Brain microvascular endothelial cell (primary cell): ENCODE measurements at places on chromosomes 16 and 17.

GRCh38 chr16:67662653-67663010 lies 1.9 kb downstream of the PARD6A start:
- no peak for DNase-seq

DNA sequence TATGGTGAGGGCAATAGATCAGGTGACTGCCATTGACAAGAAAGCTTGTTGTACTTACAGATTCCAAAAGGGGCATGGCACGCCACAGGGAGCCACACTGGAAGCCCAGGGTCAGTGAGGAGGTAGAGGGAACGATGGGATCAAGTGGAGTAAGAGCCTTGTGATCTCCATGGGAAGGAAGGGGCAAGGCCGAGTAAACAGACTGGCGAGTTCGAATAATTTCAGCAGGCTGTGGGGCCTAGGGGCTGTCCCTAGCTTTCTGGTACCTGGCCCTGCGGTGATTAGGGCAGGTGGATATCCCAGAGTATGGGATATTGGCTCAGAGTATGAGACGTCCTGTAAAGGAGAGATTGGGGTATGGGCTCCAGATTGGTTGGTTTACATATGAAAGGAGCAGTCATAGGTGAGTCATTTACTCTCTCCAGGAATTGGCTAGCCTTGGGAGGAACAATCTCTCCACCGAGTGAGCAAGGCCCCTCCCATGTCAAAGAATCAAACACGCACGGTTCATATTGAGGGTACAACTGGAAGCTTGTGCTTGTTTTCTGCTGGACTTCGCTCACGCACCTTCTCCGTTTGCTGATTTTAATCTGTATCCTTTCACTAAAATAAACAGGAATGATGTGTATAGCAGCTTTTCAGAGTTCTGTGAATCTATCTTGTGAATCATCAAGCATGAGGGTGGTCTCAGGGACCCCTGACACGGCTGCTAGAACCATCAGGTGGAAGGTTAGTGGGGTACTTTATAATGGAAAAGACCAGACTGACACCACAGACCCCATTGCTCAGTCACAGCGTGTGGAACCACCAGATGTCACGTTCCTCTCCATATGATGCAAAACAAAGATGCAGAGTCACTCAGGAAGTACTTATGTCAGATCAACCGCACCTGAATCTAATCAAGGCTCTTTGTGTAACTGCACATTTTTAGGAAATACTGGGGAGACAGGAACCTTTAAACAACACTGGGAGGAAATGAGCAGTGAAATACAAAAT lies 27.9 kb downstream of the GABARAPL2 start:
- DNase-seq = peak; percentile 49

DNA sequence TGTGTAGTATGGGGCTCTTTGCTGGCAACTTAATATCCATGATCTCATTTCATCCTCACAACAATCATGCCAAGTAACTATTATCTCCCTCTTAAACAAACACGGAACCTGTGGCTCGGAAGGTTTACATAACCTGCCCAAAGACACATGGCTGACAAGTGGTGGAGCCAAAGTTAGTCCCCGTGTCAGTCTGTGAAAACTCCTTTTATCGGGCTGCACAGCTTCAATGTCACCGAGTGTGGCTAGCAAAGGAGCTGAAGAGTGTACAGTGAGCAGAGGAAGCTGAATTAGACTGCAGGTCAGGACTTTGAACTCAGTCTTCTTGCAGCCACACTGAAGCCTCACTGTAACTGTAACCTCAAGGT lies 80.3 kb downstream of the PARN start:
- DNase-seq = no peak

GRCh38 chr17:14803826-14804225 lies 461.3 kb downstream of the PMP22 start:
- DNase-seq = no peak

GRCh38 chr17:77332034-77332971 lies 191.5 kb downstream of the SEC14L1 start:
- DNase-seq = no peak

- no peak for DNase-seq
Observed at GRCh38 chr17:5902181-5903140, 167.7 kb upstream of the WSCD1 start.

DNA sequence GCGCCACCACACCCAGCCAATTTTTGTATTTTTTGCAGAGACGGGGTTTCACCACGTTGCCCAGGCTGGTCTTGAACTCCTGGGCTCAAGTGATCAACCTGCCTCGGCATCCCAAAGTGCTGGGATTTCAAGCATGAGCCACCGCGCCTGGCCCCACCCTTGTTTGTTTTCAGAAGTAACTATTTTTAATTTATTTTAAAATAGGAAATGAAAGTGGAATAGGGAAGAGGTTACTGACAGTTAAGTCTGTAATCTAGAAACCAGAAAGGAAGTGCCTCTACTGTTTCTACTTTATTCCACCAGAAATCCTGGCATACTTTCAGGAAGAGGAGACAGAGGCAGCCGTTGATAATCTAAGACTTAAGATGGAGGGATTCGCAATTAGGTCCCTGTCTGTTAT lies 225.6 kb downstream of the TANC2 start:
- no peak for DNase-seq

DNA sequence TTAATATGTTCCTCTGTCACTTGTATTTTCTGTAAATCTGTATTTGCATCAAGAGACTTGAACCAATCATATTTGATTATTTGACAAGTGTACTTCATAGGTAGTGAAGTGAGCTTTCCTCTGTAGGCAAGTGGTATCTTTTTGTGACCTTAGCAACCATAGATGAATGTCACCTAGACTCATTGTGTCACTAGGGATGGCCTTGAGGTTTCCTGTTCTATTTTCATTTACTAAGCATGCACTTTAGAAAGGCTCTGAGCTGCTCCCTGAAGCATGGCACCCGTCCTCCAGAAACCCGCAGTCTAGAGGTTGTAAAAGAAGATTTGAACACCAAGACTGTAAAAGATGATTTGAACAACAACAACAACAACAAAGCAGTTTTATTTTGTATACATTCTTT lies 151.7 kb downstream of the PRKCB start:
- DNase-seq = no peak

DNA sequence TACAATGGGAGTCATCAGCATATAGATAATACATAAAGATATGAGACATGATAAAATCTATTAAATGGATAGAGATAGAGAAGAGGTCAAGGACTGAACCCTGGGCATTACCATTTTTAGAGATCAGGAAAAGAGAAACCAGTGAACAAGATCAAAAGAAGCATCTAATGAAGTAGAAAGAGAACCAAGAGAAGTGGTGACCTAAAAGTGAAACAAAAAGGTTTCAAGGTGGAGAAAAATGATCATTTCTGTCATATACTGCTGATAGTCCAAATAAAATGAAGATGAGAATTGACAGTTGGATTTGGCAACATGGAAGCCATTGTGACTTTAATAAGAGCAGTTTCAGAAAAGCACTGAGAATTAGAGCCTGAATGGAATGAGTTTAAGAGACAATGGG lies 165.1 kb downstream of the PPM1E start:
- no peak for DNase-seq

DNA sequence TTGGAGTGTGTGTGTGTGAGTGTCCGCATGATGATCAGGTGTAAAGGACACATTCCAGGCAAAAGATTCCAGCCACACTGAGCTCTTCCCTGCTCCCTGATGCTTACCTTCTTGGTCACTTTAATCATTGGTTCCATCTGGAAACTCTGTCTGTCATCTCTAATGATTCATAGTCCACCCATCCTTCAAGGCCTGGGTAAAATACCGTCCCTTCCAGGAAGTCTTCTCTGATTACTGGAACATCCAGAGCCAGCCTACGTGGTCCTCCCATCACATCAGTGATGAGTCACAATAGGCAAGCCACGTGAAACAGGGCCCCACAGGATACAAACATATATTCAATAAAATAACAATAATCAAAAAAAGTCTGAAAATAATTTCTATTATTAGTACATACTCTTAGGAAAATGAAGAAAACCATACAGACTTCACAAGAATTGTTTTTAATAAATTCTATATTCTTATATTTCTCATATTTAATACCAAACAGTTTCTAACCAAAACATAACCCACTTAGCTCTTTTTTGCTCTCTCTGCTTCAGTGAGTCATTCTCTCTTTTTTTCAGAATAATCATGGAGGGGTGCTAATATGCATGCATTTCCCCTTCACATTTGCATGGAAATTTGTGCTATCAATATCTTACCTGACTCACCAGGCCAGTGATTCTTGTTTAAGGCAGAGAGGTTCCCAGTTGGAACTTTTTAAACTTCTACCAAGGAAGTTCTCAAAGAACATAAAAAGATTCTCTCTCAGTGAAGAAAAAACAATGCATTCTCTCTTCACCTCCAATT lies 263.2 kb downstream of the TOX3 start:
- DNase-seq = peak; percentile 4

DNA sequence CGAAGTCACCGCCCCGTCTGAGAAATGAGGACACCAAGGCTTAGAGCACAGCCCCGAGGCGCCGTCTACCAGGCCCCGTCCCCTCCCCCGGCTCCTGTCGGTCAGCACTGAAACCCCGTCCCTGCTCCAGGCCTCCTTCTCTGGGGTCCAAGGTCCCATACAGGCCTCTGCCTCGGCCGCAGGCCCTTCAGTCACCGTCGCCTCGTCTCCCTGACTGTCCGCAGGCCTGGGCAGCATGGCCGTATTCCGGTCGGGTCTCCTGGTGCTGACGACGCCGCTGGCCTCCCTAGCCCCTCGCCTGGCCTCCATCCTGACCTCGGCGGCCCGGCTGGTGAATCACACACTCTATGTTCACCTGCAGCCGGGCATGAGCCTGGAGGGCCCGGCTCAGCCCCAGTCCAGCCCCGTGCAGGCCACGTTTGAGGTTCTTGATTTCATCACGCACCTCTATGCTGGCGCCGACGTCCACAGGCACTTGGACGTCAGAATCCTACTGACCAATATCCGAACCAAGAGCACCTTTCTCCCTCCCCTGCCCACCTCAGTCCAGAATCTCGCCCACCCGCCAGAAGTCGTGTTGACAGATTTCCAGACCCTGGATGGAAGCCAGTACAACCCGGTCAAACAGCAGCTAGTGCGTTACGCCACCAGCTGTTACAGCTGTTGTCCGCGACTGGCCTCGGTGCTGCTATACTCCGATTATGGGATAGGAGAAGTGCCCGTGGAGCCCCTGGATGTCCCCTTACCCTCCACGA lies 617 bp downstream of the COASY start:
- DNase-seq = no peak

- peak; percentile 52 for DNase-seq
Observed at GRCh38 chr17:6456914-6457687, 12.8 kb downstream of the PIMREG start.

- DNase-seq = no peak
Observed at GRCh38 chr17:62897706-62898105, 68.3 kb upstream of the TANC2 start.

DNA sequence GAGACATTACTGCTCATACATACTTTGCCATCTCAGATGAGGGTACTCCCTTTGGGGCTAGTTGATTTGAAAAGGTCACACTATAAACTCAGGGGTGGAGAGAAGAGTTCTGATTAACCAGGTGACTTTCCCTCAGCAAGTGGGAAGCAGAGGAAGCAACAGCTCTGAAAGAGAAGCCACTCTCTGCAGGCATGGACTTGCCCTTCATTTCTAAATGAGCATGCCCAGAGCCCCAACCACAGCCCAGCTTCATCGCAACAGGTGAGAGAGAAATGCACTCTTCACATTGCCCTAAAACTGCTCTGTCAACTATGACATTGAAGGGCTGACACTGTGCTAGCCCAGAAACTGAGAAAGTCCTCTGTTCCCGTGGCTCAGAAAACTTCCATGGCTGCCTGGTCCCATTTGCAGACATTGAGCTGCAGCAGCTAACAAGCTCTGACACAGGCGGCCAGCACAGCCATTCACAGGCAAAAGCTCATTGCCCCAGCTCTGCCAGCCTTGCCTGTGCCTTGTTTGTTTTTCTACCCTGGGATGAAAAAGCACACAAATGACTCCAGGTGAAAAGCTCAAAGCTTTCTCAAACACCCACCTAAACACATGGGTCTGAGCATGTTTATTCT lies 419.8 kb upstream of the DYNLRB2 start:
- DNase-seq = no peak

DNA sequence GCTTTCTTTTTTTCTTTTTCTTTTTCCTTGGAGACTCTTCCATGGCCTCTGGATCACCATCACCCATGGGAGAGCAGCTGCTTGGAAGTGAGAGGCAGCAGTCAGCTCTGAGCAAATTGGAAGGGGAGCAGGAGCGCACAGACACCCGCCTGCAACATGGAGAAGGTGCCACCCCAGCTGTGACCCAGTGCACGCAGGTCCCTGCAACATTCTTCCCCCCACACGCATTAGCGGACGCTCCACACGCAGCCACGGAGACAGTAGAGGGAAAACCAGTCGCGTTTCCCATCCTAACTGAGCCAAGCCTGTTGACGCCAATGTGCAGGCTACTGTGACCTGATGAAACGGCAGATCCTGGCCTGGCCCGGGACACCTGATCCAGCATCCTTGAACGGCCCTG lies 20.4 kb upstream of the CYTH1 start:
- DNase-seq = no peak

DNA sequence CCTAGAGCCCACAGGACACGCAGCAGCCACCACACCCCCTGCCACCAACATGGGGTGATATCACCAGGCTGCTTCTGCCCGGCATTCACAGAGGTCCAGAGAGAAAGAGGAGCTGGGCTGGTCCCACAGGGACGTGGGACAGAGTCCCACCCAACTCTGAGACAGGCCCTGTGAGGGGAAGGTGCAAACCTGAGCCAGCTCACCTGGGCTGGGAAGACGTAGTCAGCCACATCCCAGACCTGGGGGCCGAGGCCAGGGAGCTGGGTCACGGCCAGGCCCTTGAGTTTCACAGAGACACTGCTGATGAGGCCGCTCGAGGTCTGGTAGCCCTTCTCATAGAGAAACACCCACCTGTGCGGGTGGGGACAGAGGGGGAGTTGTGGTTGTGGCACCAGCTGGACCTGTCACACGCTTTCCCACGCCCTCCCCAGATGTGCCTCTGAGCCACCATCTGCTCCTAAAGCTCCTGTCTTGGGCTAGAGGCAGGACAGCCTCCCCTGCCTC lies 11.2 kb downstream of the P2RX1 start:
- no peak for DNase-seq

DNA sequence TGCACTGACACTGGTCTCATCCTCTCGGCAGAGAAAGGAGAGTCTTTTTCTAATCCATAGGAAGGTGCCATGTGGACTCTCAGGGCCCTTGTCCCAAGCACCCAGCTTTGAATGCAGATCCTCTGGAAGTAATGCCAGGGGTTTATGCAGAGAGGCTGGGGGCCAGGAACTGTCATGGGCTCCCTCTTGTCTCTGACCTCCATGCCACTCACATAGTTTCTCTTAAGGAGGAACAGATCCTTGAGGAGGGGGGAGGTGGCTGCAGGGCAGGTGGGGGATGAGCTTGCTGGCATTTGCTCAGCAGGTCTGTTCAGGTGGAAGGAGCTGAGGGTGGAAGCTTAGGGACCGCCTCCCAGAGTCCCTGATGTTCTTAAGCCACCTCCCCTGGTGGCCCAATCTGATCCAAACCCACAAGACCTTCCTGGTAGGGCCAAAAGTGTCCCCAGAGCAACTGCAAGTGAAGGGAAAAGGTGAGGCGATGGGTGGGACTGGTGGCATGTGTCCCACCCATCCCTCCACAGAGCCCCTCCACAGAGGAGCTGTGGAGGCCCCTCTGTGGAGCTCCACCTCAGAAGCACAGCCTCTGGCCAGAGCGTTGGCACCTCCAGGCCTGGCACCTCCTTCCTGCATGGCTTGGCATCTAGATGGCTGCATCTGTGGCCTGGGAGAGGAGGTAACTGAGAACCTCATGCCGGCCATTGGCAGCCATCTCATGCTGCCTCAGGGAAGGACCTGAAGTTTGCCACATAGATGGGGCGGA lies 9.2 kb downstream of the NECAB2 start:
- no peak for DNase-seq

- no peak for DNase-seq
Observed at GRCh38 chr17:38685491-38685890, 10.7 kb upstream of the EPOP start.

- peak; percentile 7 for DNase-seq
Observed at GRCh38 chr17:44277976-44278375, 10.0 kb upstream of the SLC4A1 start.
